ENCODE measurements at places on chromosomes 2 and 18.

- DNase-seq = no peak
These were observed 79.7 kb downstream of the DDX1 start for GRCh38 chr2:15671409-15671808.

DNA sequence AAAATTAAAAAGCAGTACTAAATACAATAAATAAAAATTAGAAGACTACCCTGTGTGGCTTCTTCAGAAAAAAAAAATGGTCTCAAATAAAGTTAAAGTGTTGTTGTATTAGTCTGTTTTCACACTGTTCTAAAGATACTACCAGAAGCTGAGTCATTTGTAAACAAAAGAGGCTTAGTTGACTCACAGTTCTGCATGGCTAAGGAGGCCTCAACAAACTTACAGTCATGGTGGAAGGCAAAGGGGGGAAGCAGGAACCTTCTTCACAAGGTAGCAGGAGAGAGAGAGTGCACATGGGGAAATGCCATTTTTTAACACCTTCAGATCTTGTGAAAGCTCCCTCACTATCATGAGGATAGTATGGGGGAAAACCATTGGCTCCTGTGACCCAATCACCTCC is 612.8 kb downstream of the RNF144A start:
- no peak for DNase-seq

- no peak for DNase-seq
These were observed 47.7 kb downstream of the PRKCE start for GRCh38 chr2:45699032-45699658.

DNA sequence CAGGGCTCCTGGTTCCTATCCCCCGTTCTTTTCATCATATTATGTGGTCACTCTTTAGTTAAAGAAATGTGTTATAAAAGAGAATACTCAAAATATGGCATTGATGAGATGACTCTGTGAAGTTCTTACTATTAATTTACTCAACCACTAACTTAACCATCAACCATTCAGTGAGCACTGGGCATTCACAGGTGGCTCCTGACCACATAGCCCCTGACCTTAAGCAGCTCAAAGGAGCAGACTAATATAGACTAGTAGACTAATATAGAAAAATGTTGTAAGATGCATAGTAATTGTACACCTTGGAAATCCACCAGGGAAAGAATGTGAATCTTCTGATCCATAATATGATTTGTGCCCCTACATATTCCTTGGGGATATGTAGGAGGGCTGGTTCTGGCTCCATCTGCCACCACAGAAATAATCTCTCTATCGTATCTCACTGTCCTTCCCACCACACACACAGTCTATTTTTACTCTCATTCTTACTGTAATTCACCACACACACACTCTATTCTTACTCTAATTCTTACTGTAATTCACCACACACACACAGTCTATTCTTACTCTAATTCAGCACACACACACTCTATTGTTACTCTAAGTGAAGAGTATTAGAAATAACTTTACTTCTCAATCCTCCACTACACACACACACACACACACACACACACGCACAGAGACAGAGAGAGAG is 188.9 kb upstream of the ITGA4 start:
- no peak for DNase-seq

- DNase-seq = no peak
These were observed 32.6 kb downstream of the BIN1 start for GRCh38 chr2:127074358-127074757.

DNA sequence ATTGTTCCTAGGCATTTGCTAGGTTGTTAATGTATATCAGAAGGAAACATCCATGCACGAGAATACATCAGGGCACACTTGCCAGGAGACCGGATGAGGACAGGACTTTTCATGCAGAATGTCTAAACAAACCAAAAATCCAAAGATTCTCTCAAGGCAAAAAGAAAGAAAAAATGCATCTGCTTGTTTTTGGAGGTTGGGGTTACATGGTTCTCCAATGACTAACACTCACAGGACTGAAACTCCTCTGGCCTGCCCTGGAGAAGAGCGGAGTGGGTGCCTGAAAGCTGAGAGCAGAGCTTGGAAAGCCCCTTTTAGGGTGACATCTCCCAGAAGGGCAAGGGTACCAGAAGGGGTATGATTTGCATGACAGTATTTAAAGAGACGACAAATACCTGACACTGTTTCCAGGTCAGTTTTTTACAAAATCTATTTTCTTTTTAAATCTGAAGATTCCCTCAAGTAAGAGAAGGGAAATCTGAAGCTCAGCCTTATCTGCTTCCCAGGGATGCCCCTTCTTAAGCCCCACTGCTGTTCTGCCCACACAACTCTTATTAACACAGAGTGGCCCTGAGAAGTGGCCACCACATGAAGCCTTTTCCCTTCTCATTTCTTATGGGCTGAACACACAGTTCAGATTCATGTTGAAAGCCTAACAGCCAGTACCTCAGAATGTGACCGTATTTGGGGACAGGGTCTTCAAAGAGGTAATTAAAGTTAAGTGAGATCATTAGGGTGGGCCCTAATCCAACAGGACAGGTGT is 216.4 kb downstream of the STK39 start:
- DNase-seq = no peak

GRCh38 chr2:16860627-16861026 is 195.0 kb upstream of the CYRIA start:
- no peak for DNase-seq

DNA sequence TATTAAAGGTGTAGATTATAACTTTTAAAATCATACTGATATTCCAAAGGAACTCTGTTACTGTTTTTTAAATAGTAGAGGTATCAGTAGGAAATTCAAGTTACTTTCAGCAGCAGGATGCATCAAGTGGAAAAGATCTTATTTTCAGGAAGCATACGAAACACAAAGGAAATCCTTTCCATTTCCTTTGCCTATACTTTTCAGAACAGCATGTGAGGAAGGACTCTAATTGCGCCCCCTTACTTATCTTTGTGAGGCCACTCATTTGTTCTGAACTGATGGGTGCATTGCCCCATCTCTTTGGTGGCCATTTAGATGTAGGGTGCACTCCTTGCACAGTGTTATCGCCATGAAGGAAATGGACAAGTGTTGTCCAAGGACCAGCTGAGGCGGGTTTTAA is 145.3 kb downstream of the BABAM2 start:
- no peak for DNase-seq

DNA sequence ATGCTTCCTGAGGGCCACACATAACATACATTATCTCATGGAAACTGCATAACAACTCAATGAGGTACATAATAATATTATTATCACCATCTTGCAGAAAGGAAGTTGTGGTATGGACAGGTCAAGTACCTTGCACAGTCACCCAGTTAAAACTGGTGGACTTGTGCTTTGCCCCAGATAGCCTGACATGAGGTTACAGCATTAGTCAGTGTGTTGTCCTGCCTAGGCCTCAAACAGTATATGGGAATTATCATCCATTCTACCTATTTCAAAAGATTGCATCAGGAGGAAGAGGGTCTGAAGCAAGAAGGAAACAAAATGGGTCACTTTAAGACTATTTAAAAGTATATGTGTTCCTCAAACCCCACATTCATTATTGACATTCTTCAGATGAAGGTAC is 5.4 kb upstream of the ANTXR1 start:
- no peak for DNase-seq

- DNase-seq = no peak
These were observed 40.4 kb downstream of the GRHL1 start for GRCh38 chr2:9991829-9992273.

DNA sequence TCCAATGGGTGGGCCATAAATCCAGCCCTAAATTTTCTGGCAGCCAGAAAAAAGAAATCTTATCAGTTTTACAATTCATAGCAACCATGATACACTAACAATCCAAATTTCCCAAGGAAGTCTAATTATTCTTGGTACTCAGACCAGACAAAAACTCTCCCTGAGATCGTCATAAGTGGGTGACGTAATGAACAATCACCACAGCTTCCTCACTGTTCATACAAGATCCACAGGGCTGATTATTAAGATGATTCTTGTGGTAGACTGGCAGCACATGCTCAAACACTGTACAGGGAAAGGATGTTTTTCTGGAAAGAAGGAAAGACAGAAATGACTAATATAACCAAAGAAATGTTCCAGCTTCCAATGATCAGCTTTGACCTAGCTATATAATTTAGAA is 178.3 kb upstream of the CRIM1 start:
- no peak for DNase-seq

DNA sequence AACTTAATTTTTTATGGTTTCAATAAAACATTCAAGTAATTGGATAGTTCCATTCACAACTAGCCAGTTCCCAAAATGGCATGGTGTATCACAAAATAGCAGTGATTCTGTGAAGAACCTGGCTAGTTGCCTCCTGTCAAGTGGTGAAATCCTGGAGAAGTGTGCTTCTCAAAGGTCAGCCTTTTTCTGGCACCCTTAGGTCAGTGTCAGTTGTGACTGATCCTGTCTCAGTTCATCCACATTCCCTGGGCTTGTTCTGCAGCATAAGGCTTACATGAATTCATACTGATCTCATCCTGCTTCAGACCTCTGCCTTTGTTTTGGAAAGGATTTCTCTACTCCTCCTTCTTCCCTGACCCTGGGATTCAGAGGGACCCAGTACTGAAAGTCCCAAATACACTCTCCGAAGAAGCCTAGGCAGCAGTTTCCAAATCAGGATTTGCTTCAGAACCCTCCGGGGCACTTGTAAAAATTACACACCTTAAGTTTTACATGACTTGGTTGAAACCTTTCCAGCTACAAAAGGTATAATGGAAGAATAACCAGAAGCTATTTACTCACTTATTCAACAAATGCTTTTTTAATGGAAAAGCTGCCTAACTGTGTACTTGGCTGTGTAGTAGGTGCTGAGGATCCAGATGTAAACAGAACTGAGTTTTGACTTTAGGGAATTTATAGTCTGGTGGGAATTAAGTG is 11.0 kb downstream of the MAP3K20 start:
- DNase-seq = no peak

DNA sequence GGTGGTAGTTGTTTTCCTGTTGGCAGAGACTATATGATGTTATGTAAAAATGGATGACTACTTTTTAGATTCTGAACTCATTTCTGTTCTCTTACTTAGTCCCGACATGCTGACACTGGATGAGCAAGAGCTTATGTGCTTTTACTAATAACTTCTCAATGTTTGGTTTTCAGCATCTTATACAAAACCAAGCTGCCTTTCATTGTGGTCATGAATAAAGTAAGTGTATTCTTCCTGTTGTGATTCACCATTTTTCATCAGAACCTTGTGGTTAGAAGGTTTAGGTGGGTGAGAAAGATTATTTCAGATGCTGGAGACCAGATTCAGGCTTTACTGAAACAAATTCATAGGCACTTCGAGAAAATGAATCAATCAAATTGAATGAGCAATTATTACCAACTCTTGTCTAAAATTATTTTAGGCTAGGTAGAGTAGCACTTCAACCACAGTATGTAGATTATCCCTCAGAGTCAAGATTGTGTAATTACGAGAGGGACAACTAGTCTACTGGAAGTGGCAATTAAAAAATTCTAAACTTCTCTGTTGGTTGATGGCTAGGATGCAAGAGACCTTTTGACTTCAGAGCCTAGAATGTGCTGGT is 9.3 kb downstream of the GPN1 start:
- no peak for DNase-seq

DNA sequence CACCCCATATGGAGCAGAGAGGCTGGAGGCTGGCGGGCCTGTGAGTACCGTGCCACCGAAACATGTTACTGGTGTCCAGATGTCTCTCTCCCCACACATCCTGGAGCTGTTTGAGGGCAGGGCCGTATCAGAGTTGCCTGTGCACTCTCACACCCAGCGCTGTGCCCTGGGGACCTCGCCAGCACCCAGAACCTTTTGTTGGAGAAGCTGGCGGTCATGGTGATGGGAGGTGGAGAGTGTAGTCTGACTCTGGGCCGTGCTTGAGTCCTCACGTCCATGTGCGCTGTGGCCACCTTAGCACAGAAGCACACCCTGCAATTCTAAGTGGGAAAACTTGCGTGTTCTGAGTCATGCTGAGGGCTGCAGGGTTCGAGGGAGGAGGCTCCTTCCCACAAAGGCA is 259.2 kb downstream of the NDUFA10 start:
- DNase-seq = no peak

DNA sequence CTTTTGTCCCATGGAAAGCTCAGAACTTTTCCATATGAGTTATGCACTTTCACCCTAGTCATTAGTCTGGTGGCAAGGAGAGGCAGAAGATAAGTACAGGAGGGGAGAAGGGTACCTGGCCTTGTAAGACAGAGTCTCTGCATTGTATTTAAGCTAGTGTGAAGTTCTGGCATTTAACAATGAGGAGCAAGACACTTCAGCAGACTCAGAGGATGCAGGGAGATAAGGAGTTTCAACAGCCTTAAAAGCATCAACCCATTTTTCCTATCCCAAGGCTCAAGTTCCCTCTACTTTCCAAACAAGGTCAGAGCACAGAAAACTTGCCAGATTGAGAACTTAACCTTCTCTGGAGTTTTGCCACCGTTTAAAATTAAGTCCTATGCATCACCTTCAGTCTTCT is 348.2 kb upstream of the VRK2 start:
- DNase-seq = no peak

DNA sequence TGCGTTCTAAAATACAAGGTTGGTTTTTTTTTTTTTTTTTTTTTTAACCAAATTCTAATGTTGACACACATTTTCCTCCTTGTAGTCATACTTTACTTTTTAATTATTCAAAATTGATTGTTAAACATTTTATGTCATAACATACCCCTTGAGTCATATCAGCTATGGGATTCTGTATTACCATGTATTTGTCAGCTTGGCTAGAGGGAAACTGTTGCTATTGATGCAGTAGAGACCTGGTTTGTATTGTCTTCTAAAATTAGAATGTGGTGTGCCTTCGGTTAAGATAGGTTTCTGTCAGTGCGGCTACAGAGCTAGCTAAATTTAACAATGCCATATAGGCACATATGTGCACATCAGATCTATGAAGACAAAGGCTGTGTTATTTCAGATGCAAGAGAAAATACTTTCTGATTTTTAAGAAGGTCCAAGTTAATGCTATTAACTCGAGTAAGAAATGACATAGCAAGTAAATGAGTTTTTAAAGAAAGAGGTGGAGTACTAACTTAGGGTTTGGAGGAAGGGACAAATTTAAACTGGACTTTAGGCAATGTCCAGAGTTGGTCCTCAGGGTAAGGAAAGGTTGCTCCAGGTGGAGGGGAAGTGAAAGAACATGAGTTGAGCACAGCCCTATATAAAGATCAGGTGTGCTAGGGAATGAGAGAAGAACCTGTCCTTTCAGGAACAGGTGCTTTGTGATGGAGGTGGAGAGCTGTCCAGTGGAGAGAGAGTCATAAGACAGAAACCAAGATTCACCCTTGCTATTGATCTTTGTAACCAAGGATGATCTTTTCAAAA is 152.3 kb downstream of the PRPF40A start:
- DNase-seq = no peak

GRCh38 chr18:79442508-79443221 is 46.9 kb downstream of the NFATC1 start:
- DNase-seq = no peak

DNA sequence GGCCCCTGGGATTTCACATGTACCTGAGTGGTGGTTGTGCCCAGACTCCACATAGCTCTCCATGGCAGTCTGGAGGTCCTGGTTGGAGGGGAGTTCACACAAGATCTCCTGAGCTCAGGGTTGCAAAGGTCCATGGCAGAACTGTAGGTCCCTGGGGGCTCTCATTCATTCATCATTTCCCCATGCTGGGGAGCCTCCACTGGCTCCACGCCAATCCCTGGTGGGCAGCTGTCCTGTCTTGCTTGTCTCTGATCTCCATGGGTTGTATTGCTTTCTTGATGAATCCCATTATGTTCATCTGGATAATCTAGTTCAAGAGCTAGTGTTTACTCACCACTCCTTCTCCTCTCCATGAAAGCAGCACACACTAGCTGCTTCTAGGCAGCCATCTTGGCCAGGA is 42.4 kb downstream of the ZSWIM2 start:
- DNase-seq = peak; percentile 40

GRCh38 chr2:25722224-25722623 is 48.8 kb upstream of the DTNB start:
- DNase-seq = no peak

All from BE2C (cell line).